ENCODE measurements at places on chromosomes 12 and 14.
A peak's percentile ranks its signal among the peaks of the same experiment; 100 is the strongest.

DNA sequence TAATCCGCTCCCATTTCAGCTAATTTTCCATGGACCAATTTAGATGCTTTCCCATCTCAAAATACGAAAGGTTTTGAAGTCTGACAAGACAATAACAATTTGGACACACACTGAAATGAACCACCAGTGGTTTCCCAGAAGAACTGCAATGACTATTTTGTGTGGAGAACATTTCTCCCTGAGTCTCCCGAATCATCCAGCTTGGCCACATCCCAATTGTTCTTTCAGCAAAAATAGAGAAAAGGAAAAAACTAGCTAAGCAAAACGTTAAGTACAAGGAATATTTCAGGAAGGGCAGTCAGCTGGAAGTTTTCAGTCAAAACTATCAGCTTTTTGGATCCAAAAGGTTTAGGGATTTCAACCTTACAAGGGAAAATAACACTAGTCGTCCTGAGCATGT, 390.6 kb downstream of the KCNH5 start:
- peak; percentile 65 for DNase-seq

GRCh38 chr12:111175396-111176094, 193.3 kb downstream of the PHETA1 start:
- no peak for DNase-seq

DNA sequence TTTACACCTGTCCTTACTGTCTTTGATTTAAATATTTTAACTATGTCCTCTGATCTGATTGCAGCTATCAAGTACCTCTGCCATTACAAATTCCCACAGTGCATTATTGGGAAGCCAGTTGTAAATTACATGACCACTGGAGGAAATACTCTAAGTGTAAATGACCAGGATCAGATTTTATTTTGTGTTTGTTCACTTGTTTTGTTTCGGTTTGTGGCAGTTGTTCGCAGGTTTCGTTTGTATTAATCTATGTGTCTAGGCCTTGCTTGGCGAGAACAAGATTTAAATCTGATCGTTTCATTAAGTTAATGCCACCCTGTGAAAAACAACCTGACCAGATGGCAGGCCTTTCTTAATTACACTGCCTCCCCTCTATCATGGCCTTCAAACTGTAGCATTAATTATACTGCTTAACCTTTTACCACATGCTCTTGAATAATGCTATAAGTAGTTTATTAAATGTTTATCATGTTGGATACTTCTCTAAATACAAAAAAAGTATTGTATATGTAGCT, 990.1 kb downstream of the TMTC2 start:
- no peak for DNase-seq

GRCh38 chr12:129696926-129697325, 206.9 kb downstream of the TMEM132D start:
- peak; percentile 74 for DNase-seq

Data from fibroblast of lung (primary cell).